ENCODE measurements at places on chromosomes 5 and 9. TPM values are rescaled to one million over a fixed set of nuclear protein-coding genes. Genes with fewer than 3 reads are reported as not detected.

Gene SURF4
- 365 TPM for total RNA-seq

Gene OR4F3
- not detected for total RNA-seq

Gene ARAP3
- 42.5 TPM for total RNA-seq

Gene ENHO
- total RNA-seq: under 0.01 TPM

Gene PCDHGB2
- total RNA-seq: 0.64 TPM

Gene BAG1
- total RNA-seq: 33.5 TPM

Gene PCDHAC1
- total RNA-seq: 0.13 TPM

Gene ARHGEF37
- total RNA-seq: 20.6 TPM

Gene RMI1
- total RNA-seq: 6.8 TPM

Gene TIFAB
- total RNA-seq: not detected

Gene SHISAL2B
- not detected for total RNA-seq

Gene PFN3
- total RNA-seq: not detected

Gene NEUROG1
- not detected for total RNA-seq

Gene C5orf52
- total RNA-seq: not detected

Gene SNX30
- 5.9 TPM for total RNA-seq

Gene DEPDC1B
- 4.4 TPM for total RNA-seq

Gene SPRY4
- total RNA-seq: 4.5 TPM

All from dermis microvascular lymphatic vessel endothelial cell (primary cell).